ENCODE measurements at places on chromosomes 4 and X. TPM values are rescaled to one million over a fixed set of nuclear protein-coding genes. Genes with fewer than 3 reads are reported as not detected.
A peak's percentile ranks its signal among the peaks of the same experiment; 100 is the strongest.

GRCh38 chrX:119990556-119991004 is 47.0 kb upstream of the NKAP start:
- no peak overlapping the region for H3K4me3 ChIP-seq
- no peaks in the 10 kb centered on the region for H3K36me3 ChIP-seq
- H3K4me1 ChIP-seq, result no peaks in the 10 kb centered on the region
- H3K27me3 ChIP-seq, result no peaks in the 10 kb centered on the region

- no peaks in the 10 kb centered on the region for H3K27me3 ChIP-seq
- peak within 1 kb of the TSS; percentile 95 for H3K27ac ChIP-seq
- H3K4me1 ChIP-seq, result peaks cover 15% of the 10 kb centered on the region
Observed at GRCh38 chrX:318739-319578, at the start of gene GTPBP6. Gene GTPBP6, minus strand, starts transcription at chrX:318796. Its CDS starts 9 bp downstream, at chrX:318787.

Gene CTAG2
- total RNA-seq, result not detected

Gene FGD1
- not detected for total RNA-seq

Gene TMEM175
- total RNA-seq, result 69.4 TPM

DNA sequence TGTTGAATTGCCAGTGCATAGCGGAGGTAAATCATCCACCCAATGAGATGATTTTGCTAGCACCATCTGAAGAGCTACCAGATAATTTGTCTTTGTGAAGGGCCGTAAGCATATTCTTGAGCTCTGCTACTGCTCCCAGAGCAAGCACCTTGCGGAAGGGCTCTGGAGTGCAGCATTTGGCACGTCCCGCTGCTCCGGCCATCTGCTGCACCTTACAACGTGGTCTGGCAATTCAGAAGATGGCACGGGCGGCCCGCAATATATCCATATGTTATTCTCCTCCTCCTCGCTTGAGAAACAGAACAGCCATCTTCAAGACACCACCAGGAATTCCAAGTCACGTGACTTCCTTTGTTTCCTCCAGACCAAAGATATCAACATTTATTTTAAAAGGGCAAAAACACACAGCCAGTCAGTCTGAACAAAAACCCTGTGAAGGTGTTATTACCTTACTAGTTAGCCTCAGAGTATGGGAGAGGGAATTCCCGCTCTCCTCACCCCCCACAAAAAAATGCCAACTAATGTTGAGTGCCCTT is 1095.7 kb upstream of the TENM3 start:
- H3K4me3 ChIP-seq, result no peak overlapping the region
- H3K27me3 ChIP-seq, result no peaks in the 10 kb centered on the region
- H3K4me1 ChIP-seq, result no peaks in the 10 kb centered on the region

DNA sequence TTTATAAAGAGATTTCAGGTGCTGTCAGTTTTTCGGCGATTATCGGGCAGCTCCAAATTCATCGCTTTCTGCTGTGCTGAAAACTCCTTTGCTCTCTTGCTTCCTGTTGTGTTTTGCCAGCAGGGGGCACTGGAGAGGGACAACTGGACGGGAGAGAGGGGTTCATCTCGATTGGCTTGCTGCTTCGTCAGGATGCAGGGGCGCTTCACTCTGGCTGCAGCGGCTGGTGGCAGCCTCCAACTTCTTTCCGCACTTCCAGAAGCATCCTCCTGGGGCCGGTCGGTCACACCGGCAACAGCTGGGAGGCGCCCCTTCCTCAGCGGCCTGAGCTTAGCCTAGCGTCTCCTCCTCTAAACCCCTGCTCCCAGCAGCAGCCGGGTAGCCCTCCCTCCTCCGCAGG is 29.5 kb downstream of the MSL3 start:
- H3K4me3 ChIP-seq, result peak overlapping the region; percentile 35
- peak overlapping the region; percentile 17 for H3K27ac ChIP-seq
- peaks cover 3% of the 10 kb centered on the region for H3K4me1 ChIP-seq
- DNase-seq, result peak; percentile 63
- H3K27me3 ChIP-seq, result no peaks in the 10 kb centered on the region
